ENCODE measurements at places on chromosomes 7 and 10. TPM values are rescaled to one million over a fixed set of nuclear protein-coding genes. Genes with fewer than 3 reads are reported as not detected.

The GPRIN2 gene
- total RNA-seq: 8.2 TPM

The TRIM24 gene
- total RNA-seq: 22.4 TPM

The HTR7 gene
- 1.4 TPM for total RNA-seq

The PSD gene
- total RNA-seq: 11.7 TPM

The LRRD1 gene
- total RNA-seq: 0.82 TPM

The LGI1 gene
- total RNA-seq: 3.6 TPM

The ZNF655 gene
- total RNA-seq: 101 TPM

The NEUROG3 gene
- total RNA-seq: not detected

The IFIT2 gene
- total RNA-seq: 8.4 TPM

The GNAT3 gene
- not detected for total RNA-seq

The ST8SIA6 gene
- 1.9 TPM for total RNA-seq

The LLCFC1 gene
- not detected for total RNA-seq

The ZNHIT1 gene
- 77.1 TPM for total RNA-seq

The LRGUK gene
- total RNA-seq: 4.7 TPM

The PNLIPRP2 gene
- not detected for total RNA-seq

The FFAR4 gene
- 0.23 TPM for total RNA-seq

The LMOD2 gene
- 5.0 TPM for total RNA-seq

The STRA8 gene
- 0.23 TPM for total RNA-seq

The IFIT1B gene
- total RNA-seq: 3.0 TPM

The BAG3 gene
- 24.5 TPM for total RNA-seq

The CRHR2 gene
- 0.64 TPM for total RNA-seq

The TAF5 gene
- 6.1 TPM for total RNA-seq

The ANXA8L1 gene
- 0.88 TPM for total RNA-seq

The PAPOLB gene
- total RNA-seq: 0.18 TPM

The CTAGE15 gene
- 1.8 TPM for total RNA-seq

The UCN3 gene
- not detected for total RNA-seq

The FAM25G gene
- not detected for total RNA-seq

The SLC26A3 gene
- not detected for total RNA-seq

The MYO3A gene
- total RNA-seq: 3.9 TPM

The PTF1A gene
- not detected for total RNA-seq

The VSIR gene
- 31.1 TPM for total RNA-seq

The SOSTDC1 gene
- 28.8 TPM for total RNA-seq

The H2BK1 gene
- total RNA-seq: not detected

The ODAD2 gene
- total RNA-seq: 0.35 TPM

The IGFBP1 gene
- 0.82 TPM for total RNA-seq

The HOXA7 gene
- 10.2 TPM for total RNA-seq

The CPA1 gene
- 1.9 TPM for total RNA-seq

The SPDYE2B gene
- not detected for total RNA-seq

The SLC16A9 gene
- total RNA-seq: 15.4 TPM

The WEE2 gene
- 0.23 TPM for total RNA-seq

The ZNF425 gene
- 4.6 TPM for total RNA-seq

The AP3M1 gene
- total RNA-seq: 27.3 TPM

The ANKRD2 gene
- 1.6 TPM for total RNA-seq

The CROT gene
- total RNA-seq: 18.9 TPM

The UNCX gene
- total RNA-seq: 7.5 TPM

The TRIM73 gene
- total RNA-seq: 6.3 TPM

The FBXO24 gene
- 0.82 TPM for total RNA-seq

The MARVELD1 gene
- 22.9 TPM for total RNA-seq

The MKI67 gene
- total RNA-seq: 17.6 TPM

The SNX8 gene
- 31.1 TPM for total RNA-seq

The PVRIG gene
- total RNA-seq: not detected

The CPVL gene
- 45.8 TPM for total RNA-seq

The ANKRD30A gene
- total RNA-seq: not detected

The BRAT1 gene
- total RNA-seq: 48.0 TPM

The LFNG gene
- total RNA-seq: 42.0 TPM

The PNLIP gene
- 0.12 TPM for total RNA-seq

The STEAP2 gene
- 11.2 TPM for total RNA-seq

All from metanephros (tissue), 2 donors.